ENCODE measurements at places on chromosomes 4 and X.

DNA sequence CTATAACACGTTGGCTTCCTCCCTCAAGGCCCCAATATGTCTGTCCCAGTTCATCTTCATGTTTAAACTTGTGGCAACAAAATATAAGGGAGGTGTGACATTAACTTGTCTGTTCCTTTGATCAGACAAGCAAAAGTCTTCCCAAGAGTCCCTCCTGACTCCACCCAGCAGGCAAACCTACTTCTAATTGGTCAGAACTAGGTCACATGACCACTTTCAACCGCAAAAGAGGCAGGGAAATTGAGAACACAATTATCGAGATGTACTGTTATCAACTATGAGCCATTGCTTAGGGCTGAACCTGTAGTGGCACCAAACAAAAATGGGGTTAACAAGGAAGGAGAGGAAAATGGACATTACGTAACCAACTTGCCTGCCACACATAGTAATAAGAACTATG is 246.8 kb upstream of the TET2 start:
- DNase-seq: no peak

DNA sequence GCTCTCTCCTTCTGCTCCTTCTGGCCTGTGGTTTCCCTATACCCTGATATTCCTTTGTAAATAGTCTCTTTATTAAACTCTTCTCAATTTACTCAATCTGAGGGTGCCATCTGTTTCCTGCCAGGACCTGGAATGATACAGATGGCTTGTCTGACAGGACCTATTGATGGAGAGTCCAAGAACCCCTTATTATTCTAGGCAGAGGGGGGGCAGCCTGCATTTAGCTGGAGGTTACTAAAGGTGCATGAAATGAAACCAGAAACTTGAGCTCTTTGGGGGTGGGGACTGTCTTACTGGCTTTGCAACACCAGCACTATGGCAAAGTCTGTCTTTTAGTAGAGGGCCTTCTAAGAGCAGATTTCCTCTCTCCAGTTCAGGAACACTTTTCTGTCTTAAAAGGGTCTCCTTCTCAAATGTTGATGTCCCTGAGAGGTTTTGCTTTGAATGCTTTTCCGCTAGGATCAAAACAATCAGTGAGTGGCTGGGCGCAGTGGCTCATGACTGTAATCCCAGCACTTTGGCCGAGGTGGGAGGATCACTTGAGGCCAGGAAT is 162.5 kb upstream of the MED14 start:
- DNase-seq: no peak

GRCh38 chrX:123481913-123482851 is 250.7 kb downstream of the THOC2 start:
- DNase-seq: peak; percentile 14

GRCh38 chr4:55075823-55076716 is 49.3 kb downstream of the KDR start:
- no peak for DNase-seq

DNA sequence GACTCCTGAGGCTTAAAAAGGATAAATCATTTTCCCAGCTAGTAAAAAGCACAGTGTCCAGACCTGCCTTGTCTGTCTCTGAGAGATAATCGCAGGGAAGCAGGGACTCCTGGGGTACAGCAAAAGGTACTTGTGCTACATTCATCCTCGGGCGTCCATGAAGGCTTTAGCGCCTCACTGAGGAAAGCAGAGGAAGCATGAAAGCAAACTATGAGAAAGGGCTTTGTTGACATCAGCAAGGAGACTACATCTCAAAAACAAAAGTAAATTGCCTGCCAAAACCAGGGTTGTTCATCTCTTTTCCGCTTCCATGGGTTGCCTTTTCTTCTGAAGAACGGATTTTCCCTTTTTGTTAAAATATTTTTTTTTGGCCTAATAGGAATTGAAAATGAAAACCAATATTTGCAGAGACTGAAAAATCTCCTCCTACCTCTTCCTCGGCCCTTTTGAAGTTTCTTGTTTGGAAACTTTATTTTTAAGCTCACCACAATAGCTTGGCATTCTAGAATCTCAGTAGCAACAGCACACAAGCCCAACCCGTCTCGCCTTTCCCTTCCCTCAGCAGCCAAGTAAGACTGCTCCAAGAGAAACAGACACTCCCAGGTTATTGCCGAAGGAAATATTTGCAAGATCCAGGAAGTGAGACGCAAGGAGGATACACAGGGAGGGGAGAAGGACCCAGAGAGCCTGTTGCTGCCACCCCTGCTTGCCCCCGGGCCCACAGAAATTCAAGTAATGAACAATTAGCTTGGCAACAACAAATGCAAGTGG is 148.3 kb upstream of the DGKK start:
- DNase-seq: peak; percentile 8

GRCh38 chr4:24015782-24016181 is 125.9 kb upstream of the PPARGC1A start:
- DNase-seq: no peak

GRCh38 chr4:164115236-164115635 is 620.7 kb downstream of the TMA16 start:
- DNase-seq: no peak

DNA sequence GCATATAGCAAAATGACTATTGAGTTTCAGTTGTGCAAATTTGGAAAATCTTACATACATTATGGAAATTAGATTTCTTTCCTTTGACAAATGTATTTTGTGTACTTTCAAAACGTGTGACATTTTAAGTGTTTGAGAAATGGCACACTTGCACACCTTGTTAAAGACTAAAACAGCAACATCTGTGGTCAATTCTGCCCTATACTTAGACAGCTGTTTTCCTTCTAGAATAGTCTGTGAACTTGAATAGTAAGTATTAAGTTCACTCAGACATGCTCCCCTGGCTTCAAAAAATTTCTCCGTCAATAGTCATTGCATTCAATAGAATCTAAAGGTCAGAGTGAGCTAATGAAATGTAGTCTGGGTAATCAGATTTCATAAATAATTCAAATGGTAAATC is 21.7 kb upstream of the TBC1D9 start:
- DNase-seq: no peak

DNA sequence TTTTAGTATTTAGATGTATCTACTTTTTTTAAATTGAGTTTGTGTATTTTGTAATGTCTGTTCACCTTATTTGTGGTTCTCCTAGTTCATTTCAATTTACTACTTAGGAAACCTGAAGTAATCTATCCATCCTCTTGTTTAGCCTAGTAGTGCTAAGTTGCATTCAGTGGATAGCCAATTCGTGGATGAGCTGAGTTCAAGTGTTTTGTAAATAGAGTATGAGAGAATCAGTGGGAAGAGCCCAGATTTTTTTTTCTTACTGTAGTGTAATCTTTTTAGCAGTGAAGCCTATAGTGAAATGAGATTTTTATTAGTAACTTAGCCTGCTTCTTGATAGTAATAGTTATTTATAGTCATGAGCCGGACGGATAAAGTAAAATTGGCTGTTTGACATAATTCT is 21.7 kb downstream of the STAG2 start:
- no peak for DNase-seq
